ENCODE measurements at places on chromosomes 5 and 9. TPM values are rescaled to one million over a fixed set of nuclear protein-coding genes. Genes with fewer than 3 reads are reported as not detected.

The CCDC187 gene
- 4.6 TPM for total RNA-seq

The SLC36A3 gene
- total RNA-seq = not detected

The PDLIM4 gene
- not detected for total RNA-seq

The PCDHA5 gene
- not detected for total RNA-seq

The C5orf22 gene
- total RNA-seq = 22.9 TPM

The SLF1 gene
- 10.4 TPM for total RNA-seq

The DNLZ gene
- total RNA-seq = 21.9 TPM

The ARHGAP26 gene
- 34.5 TPM for total RNA-seq

The NRG2 gene
- total RNA-seq = 0.91 TPM

The ITK gene
- 0.37 TPM for total RNA-seq
